ENCODE measurements at places on chromosomes 12 and 14.

DNA sequence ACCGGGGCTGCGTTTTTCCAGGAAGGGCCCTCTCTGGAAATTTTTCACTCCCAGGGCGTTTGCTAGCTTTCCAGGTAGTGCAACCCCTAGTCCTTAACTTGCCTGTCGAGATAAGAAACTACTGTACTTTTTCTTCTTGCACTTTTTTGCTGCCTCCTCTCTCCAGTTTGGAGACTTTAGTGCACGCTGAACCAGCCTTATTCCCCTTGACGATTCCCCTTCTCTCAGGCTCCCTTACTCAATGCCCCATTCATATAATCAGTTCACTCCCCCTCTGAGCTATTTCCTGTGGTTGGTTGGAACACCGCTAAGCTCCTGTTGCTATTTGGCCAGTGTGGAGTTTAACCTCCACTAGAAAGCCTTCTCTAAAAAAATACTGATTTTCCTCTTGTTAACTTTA, 682 bp downstream of the CREBL2 start:
- peak; percentile 49 for DNase-seq

GRCh38 chr14:49617852-49618519, 2.4 kb downstream of the RPL36AL start:
- no peak for DNase-seq

- DNase-seq = peak; percentile 12
These were observed 662 bp downstream of the EPS8 start for GRCh38 chr12:15788233-15789219.

DNA sequence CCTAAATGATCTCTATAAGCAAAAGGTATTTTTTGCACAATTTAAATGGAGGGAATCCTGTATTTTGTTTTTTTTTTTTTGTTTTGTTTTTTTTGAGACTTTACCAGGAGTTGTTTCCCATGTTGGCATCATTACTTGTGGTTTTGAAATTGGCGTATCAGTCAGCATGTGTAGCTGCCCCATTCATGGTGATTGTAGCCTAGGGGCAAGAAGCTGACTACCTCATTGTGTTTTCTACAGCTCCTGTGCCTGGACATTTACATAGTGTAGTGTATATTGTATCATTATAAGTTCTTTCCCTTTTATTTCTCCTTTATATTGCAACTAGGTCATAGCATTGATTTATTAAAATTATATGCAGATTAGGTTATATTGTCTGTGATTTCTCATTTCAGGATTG, 24.5 kb downstream of the SAMD4A start:
- no peak for DNase-seq

GRCh38 chr14:105488781-105489541, 2.1 kb upstream of the TEDC1 start:
- no peak for DNase-seq

GRCh38 chr14:23052182-23052623, 5.1 kb downstream of the CDH24 start:
- no peak for DNase-seq

- no peak for DNase-seq
These were observed 113.6 kb downstream of the TAOK3 start for GRCh38 chr12:118259079-118259478.

- no peak for DNase-seq
These were observed 7.4 kb downstream of the ASCL1 start for GRCh38 chr12:102964872-102965271.

DNA sequence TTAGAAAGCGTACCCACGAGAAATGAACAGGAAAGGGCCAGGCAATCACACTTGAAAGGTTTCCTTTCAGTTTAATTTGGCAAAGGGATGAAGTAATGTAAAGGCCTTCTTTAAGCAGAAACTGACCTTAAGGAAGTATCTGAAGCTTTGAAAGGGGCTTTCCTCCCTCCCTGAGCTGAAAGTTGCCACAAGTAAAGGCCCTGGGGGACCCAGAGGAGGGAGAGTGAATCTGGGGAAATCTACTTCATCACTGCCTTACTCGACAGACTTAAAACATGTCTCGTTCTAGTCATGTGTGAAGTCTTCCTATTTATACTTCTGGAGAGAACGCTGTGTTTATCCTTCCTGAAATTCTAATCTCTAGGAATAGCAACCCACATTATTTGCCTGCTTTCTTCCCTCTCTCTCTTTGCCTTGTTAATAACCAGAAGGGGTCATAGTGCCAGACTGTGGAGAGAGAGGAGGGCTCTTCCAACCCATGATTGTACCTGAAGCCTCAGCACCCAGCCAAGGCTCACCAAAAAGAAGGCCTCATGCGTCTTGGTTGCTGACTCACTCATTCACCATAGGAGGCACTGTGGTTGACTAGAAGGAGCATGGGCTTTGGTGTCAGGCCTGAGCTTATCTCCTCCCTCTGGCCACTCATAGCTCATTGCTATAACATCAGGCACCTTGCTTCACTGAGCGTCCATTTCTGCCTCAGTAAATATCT, 10.2 kb upstream of the GPX2 start:
- DNase-seq = no peak

GRCh38 chr12:122368361-122369073, 54.0 kb downstream of the CLIP1 start:
- no peak for DNase-seq

DNA sequence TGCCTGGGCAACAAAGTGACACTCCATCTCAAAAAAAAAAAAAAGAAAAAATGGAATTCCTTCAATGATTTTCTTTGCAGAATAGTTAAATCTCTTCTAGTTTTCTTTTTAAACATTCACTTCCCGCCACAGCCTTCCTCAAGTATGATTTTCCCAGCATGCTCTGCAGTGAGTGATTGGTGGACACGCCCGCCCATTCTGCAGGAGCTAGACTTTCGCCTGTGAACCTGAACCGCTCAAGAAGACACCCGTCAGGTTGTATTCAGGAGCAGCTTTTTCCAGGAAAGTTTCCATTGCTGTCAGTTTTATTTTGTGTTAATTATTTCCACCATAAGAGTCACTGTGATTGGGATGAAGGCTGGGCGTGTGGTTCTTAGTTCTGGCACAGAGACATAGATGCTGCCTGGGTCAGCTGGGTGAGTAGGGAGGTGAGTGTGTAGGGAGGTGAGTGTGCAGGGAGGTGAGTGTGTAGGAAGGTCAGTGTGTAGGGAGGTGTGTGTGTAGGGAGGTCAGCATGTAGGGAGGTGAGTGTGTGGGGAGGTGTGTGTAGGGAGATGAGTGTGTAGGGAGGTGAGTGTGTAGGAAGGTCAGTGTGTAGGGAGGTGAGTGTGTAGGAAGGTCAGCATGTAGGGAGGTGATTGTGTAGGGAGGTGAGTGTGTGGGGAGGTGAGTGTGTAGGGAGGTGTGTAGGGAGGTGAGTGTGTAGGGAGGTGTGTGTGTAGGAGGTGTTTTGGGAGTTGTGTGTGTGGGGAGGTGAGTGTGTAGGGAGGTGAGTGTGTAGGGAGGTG, 76.2 kb downstream of the KIF26A start:
- no peak for DNase-seq

DNA sequence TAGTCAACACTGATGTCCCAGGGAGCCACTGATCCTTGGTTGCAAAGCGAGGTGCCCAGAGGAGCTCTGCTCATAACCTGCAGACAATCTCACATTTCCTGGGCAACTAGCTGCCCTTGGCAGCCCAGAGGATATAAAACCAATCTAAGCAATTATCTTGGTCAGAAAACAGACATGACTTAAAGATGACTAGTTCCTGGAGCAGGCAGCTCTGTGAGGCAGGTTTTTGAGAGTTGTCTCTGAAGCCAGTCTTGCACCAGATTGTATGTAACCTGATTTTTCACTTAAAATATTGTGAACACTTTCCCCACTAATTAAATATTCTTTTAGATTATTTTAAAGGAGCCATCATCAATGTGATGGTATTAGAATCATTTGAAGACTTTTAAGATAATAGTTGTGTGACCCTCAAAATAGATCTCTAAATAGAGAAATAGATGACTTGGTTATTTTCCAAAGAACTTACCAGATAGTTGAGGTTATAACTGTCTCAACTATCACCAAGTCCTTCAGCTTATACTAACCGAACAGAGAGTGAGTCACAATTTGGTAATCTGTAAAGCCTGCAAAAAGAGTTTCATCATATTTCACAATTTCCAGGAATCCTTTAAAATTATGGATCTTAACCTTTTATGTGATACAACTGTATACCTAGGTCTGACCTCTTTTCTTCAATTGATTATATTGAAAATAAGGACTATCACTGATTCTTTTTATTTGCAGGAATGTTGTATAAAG, 75.9 kb downstream of the LIN7A start:
- no peak for DNase-seq

DNA sequence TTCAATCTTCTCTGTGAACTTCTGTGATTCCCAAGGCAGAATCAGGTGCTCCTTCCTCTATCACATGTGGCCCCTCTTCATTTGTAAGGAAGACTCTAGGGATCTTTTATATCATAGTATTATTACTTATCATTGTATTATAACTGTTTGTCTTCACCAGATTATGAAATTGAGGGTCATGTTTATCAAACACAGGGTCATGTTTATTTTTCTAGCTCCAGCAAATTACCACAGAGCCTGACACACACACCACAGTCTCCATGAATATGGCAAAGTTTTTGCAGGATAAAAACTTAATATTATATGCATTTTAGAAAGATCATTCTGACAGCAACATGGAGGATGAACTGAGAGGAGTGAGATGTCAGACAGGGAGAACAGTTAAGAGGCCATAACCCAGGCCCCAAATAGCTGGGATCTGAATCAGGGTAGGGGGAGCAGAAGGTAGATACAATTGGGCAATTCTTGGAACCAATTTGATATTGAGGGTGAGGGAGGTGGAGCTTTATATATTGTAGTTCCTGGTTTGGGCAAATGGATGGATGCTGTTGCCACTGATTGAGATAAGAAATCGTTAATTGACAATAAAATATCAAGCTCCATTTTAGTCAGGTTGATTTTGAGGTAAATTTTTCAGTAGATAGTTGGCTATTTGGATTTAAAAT, 130.7 kb downstream of the DHRS2 start:
- no peak for DNase-seq

GRCh38 chr12:87995581-87996178, 33.5 kb downstream of the C12orf50 start:
- peak; percentile 8 for DNase-seq

GRCh38 chr14:65631040-65631439, 218.5 kb downstream of the FUT8 start:
- no peak for DNase-seq

DNA sequence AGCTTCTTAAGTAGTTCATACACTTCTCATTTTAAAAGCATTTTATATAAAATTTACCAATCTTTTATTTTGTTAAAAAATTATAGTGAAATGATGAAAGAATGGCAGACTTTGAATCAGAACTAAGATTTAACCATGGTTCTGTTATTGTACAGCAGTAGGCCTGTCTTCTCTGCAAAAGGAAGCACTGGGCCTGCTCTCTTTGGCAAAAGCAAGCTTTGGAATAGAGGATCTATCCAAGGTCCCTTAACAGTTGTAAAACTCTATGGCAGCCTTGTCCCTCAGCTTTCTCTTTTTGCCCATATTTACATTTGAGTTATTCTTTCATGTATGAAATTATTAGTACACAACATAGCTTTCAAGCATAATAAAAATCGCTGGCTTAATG, 82.8 kb downstream of the PLEKHG7 start:
- DNase-seq = no peak

DNA sequence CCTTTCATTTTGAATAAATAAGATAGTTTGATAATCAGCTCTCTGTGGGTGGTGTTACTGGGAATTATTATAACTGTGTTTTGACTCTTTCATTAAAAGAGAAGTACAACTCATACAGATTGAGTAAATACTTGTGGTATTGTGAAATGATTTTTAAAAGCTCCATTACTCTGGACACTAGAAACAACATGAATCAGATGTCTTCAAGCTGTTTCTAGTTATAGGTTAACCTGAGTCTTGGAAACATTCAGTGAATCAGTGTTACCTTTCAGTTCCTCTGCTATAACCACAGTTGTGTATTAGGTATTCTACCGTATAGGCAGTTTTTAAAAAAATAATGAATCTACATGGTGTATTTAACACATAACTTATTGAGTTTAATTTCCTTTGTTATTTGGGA, 128.4 kb upstream of the SSTR1 start:
- DNase-seq = no peak

DNA sequence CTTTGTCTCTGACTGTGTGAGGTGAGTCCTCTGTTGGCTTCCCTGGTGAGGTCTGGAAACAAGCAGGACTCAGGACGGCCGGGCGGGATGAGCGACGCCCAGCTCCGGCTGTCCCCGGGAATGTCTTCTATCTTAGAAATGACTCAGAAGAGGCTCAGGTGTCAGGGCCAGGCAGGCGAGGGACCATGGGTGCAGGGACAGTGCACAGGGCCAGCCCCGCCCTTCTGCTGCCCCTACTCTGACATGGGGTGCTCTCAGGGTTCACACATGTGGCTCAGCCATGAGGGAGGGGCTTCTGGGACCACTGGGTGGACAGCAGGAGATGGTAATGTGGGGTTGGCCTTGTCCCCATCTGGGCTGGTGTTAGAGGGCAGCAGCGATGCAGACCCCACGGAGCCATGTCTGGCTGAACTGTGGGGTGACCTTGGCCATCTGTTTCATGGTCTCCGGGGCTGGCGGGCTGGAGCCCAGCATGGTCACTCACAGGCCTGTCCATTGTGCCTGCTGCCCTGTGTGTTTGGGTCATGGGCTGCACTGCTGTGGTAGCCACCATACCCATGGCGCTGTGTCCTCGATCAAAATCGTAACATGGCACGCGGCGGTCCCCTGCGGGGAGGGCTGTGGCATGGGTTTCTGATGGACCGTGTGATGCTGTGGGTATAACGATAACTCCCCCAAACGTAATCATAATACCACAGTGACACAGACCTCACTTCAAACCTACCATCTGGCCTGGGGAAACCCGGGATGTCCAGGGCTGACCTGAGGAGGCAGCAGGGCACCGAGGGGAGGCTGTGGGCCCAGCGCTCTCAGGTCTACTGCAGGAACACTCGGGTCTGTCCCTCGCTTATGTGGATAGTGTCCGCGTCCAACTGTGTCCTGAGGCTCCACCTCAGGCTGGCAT, 368.8 kb downstream of the TMEM121 start:
- no peak for DNase-seq

DNA sequence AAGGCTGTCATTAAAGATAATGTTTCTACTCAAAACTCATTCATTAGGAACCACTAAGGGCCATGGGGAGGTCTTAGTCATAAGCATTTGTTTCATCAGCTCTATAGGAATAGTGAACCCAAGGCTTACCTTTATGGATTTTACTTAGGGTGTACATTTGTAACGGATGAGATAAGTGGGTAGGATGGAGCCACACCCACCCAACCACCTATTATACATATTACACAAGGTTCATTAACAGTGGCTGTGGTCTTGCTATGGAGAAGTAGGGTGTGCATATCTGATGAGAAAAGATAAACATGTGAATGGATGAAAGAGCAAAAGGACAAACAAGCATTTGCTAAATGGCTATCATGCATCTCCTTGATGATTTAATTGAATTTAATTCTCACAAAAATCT, 39.6 kb upstream of the ITPR2 start:
- DNase-seq = no peak

GRCh38 chr12:278046-278445, 15.4 kb upstream of the SLC6A13 start:
- no peak for DNase-seq
